KBM-7 (cell line): ENCODE measurements at places on chromosomes 6 and 20.

DNA sequence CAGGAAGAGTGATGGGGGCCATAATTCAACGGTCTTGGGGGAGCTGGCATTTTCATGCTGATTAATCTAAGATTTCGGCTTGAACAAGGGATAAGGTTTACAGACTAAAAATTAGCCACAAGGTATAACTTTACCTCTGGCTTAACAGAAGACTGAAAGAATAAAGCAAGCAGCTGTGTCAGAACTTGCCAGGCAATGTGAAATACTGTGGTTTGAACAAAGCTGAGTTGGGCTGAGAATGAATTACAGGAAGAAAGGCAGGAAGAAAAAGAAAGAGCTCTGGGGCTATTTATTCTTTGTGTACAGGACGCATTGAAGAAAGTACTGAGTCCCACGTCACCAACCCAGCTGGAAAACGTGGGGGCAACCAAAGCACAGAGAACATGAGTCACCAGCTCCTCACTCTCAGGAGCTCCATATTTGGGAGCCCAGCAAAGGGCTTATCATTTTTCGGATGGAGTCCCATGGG, 121.5 kb upstream of the NEDD9 start:
- no peak for DNase-seq

- no peak for DNase-seq
Observed at GRCh38 chr20:12113468-12114371, 196.0 kb downstream of the BTBD3 start.

- DNase-seq, result peak; percentile 79
Observed at GRCh38 chr6:26389349-26389894, 6.5 kb downstream of the BTN2A2 start.

DNA sequence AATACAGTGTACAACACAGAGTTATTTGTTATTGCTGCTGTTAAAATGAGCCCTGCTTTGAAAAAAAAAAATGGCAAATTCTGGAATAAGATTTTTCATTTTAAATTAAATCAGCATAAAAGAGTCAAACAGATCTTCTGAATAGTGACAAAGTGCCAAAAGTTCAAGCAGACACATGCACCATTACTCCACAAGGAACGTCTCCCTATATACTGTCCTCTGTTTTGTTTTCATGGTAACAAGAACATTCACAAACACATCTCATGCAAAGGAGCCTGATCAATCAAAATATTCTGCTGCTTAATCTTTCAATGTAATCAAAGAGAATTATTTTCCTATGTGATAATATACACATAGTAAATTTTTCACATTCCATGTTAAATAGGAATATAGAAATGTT, 2.7 kb downstream of the HIVEP2 start:
- no peak for DNase-seq

DNA sequence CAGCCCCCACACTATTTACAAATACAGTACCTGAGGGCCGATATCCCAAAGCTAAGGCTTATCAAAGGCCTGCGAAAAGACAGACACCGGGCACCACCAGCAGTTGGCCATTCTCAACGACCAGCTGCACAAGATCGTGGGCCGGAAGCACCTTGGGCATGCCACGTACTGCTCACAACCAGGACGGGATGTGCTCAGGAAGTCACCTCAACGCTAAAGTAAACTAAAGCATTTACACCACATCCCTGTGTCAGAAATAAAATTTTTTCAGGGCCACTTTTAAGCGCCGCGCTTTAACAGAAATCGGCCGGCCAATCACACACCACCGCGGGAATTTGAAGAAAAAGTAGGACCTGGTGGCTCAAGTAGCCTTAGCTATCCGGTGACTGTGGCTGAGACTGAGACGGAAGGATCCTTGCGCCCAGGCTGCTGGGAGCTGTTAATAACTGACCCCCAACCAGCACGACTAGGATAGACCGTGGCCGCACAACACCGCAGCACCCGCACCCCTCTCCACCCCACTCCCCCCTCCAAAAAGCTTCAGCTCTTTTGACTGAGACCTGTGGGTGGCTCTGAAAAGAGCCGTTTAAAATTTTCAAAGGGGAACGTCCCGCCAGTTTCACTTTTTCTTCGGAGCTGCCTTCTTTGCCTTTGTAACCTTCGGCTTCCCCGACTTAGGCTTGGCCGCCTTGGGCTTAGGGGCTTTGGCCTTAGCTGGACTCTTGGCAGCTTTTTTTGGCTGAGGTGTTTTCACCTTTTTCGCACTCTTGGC, 131.2 kb upstream of the BTN3A2 start:
- peak; percentile 91 for DNase-seq

DNA sequence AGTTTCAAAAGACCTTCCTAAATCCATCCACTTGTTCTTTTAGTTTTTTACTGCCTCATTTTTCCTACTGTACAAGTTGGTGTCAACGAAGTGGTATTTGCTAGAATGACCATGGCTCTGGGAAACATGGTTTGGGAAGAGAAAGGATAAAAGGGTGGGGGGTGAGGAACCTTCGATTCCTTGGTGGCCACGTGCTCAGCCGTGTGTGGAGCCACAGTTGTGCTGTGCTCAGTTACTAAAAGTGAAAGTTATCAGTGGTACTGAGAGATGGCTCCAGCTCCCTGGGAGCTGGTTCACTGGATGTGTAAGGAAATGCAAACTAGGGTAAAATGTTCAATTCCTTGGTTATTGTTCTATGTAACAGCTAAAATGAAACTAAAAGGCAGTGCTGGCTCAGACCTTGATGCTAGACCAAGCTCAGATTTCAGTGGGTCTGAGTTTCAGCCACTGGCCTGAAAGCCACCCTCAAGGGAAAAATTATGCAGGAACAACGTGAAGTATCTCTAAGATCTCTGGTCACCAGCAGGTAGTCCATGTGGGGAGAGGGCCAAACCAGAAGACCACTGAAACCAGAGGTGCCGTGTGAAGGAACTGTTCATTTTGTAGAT, 7.4 kb upstream of the SLC22A2 start:
- no peak for DNase-seq
